ENCODE measurements at places on chromosomes 7 and 10.
A peak's percentile ranks its signal among the peaks of the same experiment; 100 is the strongest.

- peak; percentile 32 for DNase-seq
These were observed 83.6 kb downstream of the CD36 start for GRCh38 chr7:80721883-80722615.

- no peak for DNase-seq
These were observed 33.5 kb downstream of the EZH2 start for GRCh38 chr7:148850564-148850963.

- DNase-seq: no peak
These were observed 891 bp upstream of the WAPL start for GRCh38 chr10:86522510-86522855.

- no peak for DNase-seq
These were observed 24.1 kb upstream of the SFRP5 start for GRCh38 chr10:97795886-97796285.

DNA sequence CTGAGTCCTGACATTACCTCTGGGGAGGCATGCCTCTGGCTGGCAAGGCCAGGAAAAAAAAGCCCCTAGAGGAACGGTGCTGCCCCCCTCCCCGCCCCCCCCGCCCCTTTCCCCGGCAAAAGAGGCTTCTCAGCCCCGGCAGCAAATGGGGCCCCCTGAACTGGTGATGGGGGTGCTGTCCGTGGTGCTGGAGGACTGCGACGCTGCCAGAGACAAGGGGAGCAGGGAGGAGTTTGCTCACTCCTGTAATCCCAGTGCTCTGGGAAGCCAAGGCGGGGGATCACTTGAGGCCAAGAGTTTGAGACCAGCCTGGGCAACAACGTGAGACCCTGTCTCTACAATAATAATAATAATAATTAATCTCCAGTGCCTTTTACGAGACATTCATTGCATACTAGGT, 23.7 kb downstream of the SRRM3 start:
- peak; percentile 49 for DNase-seq

DNA sequence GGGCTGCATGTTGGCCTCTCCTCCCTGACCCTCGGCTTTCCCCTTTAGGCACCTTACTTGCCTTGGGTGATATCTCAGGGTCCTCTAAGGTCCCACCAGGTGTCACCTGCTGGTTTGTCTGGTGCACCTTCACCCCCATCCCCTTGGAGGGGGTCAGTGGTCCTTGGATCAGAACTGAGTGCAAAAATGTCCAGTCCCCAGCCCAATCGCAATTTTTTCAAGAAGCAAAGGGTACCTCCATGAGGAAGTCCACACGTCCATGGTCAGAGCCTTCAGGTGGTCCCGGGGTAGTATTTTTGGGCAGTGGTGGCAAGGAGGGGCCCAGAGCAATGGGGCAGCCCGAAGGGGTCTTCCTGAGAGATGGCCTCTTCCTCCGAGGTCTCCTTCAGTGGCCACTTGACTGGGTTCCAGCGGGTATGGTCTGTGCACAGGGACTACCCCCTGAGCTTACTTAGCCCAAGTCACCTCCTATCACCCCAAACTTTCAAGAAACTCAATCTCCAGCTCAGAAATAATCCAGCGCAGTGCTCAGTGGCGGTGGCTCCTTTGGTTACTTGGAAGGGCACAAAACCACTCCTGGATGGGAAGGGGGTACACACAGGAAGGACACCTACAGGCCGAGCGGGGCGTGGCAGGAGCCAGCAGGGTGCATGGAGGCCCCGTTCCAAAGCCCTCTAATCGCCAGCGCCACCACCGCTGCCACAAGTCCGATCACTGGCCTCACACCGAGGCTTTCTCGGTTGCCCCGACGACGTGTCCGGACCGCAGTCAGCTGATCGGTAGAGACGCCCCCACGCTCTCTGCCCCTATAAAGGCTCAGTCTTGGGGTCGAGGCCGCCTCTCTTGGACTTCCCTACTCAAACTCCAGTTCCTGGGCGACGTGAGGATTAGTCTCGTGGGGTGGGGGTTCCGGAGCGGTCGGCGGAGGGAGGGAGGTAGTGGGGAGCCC, 4.5 kb downstream of the SAP25 start:
- peak; percentile 84 for DNase-seq

GRCh38 chr7:87152897-87153641, 816 bp downstream of the DMTF1 start:
- DNase-seq: peak; percentile 74

- DNase-seq: no peak
These were observed 333.8 kb downstream of the GALNT17 start for GRCh38 chr7:71465741-71466189.

DNA sequence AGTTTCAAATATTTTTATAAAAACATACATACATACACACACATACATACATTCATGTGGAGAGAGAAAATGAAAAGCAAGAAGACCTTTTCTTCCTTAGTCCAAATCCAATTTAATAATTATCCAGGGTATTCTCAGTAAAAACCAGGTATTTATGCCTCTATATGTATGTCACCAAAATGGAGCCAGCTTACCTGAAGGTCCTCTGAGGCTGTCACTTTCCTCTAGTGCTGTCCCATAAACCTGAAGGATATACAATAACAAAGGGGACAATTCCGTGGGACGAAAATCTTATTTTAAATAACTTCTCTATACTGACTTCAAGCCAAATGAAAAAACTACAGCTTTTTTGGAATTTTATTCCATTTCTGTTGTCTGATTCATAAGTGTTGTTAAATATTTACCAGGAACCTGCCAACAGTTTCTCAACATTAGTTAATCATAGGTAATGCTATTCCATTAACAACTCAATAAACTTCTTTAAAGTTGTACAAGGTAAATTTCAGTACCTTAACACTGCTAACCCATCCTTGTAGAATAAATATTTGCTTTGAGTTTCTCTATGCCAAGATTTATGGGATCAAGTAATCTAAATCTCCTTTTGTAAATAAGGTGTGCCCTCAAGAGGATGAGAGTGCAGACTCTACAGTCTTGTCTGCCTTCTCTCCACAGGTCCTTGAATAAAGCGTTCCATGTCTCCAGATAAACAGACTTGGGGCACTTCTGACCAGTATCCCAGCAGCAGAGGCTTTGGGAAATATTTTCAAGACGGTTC, 260.3 kb downstream of the AHR start:
- DNase-seq: no peak

DNA sequence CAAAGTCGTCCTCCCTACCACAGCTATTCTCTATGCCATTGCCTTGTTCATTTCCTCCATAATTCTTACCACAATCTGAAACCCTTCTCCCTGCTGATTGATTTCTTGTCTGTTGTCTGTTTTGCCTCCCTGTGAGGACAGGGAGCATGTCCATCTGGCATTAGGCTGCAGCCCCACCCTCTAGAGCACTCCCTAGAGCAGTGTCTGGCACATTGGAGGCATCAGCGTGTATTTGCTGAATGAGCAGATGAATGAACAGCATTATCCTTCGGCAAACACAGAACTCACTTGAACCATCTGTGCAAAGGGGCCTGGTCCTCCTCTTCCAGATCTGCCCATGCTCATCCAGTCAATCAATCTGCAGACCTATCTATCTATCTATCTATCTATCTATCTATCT, 5.1 kb upstream of the DMBT1 start:
- no peak for DNase-seq

Data from SW480 (cell line).